Nasal cavity respiratory epithelium epithelial cell of viscerocranial mucosa (primary cell): ENCODE measurements at places on chromosomes 2 and 18. TPM values are rescaled to one million over a fixed set of nuclear protein-coding genes. Genes with fewer than 3 reads are reported as not detected.

Gene REEP1
- total RNA-seq: under 0.01 TPM in 1 of 2 replicates, not detected in the other

Gene BOLL
- total RNA-seq: not detected in 2 replicates

Gene MATN3
- 0.34 and 1.00 TPM in 2 replicates for total RNA-seq

Gene AMER3
- total RNA-seq: not detected in 2 replicates

Gene PJVK
- 2.4 and 3.2 TPM in 2 replicates for total RNA-seq

Gene ZNF804A
- not detected in 2 replicates for total RNA-seq

Gene ABCG8
- total RNA-seq: not detected in 2 replicates

Gene ACVR1C
- total RNA-seq: 0.34 and 0.50 TPM in 2 replicates

Gene LANCL1
- total RNA-seq: 30.8 and 45.6 TPM in 2 replicates

Gene CLEC4F
- not detected in 2 replicates for total RNA-seq

Gene TUBA3E
- total RNA-seq: not detected in 2 replicates

Gene DSG1
- total RNA-seq: 0.07 and 4.4 TPM in 2 replicates

Gene ARL6IP6
- total RNA-seq: 20.5 and 30.8 TPM in 2 replicates

Gene DLGAP1
- under 0.01 TPM in 1 of 2 replicates, not detected in the other for total RNA-seq

Gene ADAM23
- under 0.01 and 1.5 TPM in 2 replicates for total RNA-seq

Gene MAT2A
- total RNA-seq: 124 and 286 TPM in 2 replicates

Gene C2orf74
- total RNA-seq: 12.4 and 16.7 TPM in 2 replicates

Gene ITPRIPL1
- total RNA-seq: 1.4 and 2.3 TPM in 2 replicates

Gene EIF5B
- 24.3 and 58.0 TPM in 2 replicates for total RNA-seq

Gene IGFBP2
- total RNA-seq: 112 and 840 TPM in 2 replicates

Gene TBC1D8
- total RNA-seq: 14.7 and 32.7 TPM in 2 replicates

Gene ATP9B
- 17.8 and 31.5 TPM in 2 replicates for total RNA-seq

Gene SMPD4
- 12.0 and 22.9 TPM in 2 replicates for total RNA-seq

Gene ANTXR1
- total RNA-seq: 4.4 and 19.9 TPM in 2 replicates

Gene SNED1
- under 0.01 and 0.28 TPM in 2 replicates for total RNA-seq

Gene ZNF396
- total RNA-seq: 1.0 and 1.7 TPM in 2 replicates

Gene ALK
- 0.14 TPM in 1 of 2 replicates, not detected in the other for total RNA-seq

Gene ZAP70
- 0.07 TPM in 1 of 2 replicates, not detected in the other for total RNA-seq

Gene BMP10
- total RNA-seq: not detected in 2 replicates

Gene COBLL1
- total RNA-seq: 20.5 and 34.9 TPM in 2 replicates

Gene EGR4
- total RNA-seq: not detected in 2 replicates

Gene PPP1R1C
- 0.68 and 1.2 TPM in 2 replicates for total RNA-seq

Gene SERPINB10
- under 0.01 and 0.43 TPM in 2 replicates for total RNA-seq

Gene DES
- not detected in 2 replicates for total RNA-seq

Gene SERPINB8
- total RNA-seq: 29.2 and 41.0 TPM in 2 replicates

Gene DYSF
- 0.68 and 16.2 TPM in 2 replicates for total RNA-seq

Gene CCDC102B
- total RNA-seq: 1.2 and 1.4 TPM in 2 replicates

Gene NTSR2
- not detected in 2 replicates for total RNA-seq

Gene CERKL
- total RNA-seq: 0.36 TPM in 1 of 2 replicates, not detected in the other

Gene TMX3
- 49.3 and 60.8 TPM in 2 replicates for total RNA-seq

Gene ST8SIA5
- total RNA-seq: 0.07 TPM in 1 of 2 replicates, not detected in the other

Gene HAAO
- 0.50 TPM in 1 of 2 replicates, not detected in the other for total RNA-seq

Gene AQP12B
- total RNA-seq: not detected in 2 replicates

Gene FIGLA
- total RNA-seq: not detected in 2 replicates

Gene ACTG2
- total RNA-seq: under 0.01 and 0.21 TPM in 2 replicates

Gene MYO7B
- not detected in 2 replicates for total RNA-seq

Gene ERFE
- total RNA-seq: 3.2 and 3.8 TPM in 2 replicates

Gene LONRF2
- under 0.01 TPM in 1 of 2 replicates, not detected in the other for total RNA-seq

Gene SKA1
- total RNA-seq: under 0.01 and 0.34 TPM in 2 replicates

Gene CHRND
- not detected in 2 replicates for total RNA-seq

Gene PLGLB2
- total RNA-seq: 0.34 and 1.5 TPM in 2 replicates

Gene POTEC
- not detected in 2 replicates for total RNA-seq

Gene TNFAIP6
- not detected in 2 replicates for total RNA-seq

Gene GREB1
- 0.28 and 0.34 TPM in 2 replicates for total RNA-seq

Gene CAVIN2
- 2.1 and 9.3 TPM in 2 replicates for total RNA-seq

Gene TSPYL6
- not detected in 2 replicates for total RNA-seq

Gene TLX2
- not detected in 2 replicates for total RNA-seq

Gene SNORC
- total RNA-seq: 0.34 and 1.1 TPM in 2 replicates

Gene ATF2
- total RNA-seq: 32.1 and 40.0 TPM in 2 replicates

Gene CKAP2L
- total RNA-seq: 0.07 and 0.34 TPM in 2 replicates
